Fibroblast of skin of scalp (primary cell): ENCODE measurements at places on chromosomes 12 and 14.

GRCh38 chr12:53279888-53280498 is 11.9 kb downstream of the ESPL1 start:
- DNase-seq, result no peak

DNA sequence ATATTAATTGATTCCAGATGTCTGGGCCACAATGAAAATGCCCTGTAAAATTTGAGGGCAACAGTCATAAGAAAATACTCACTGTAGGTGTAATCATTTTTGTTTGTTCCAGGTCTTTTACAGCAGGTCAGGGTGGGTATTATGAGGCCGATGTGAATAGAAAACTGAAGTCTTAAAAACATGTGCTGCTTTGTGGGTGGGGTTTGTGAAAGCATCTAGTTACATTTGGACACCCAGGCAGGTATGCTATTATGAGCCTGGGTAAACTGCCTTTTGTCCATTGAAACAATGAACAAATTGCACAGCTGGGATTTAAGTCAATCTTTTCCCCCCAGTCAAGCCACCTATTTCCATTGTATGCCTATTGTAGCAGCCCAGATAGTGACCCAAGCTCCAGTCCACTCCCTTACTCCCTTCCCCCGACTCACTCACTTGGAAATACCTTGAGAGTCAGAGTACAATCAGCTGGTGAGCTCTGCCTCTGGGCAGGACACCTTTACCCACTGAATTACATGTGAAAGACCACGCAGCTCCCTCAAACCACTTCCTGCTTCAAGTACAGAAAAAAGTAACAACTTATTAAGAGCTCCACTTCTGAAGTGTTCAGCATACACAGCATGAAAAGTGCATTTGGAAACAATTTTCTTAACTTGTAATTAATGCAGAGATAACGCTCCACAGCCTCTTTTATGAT is 1.8 kb downstream of the IGF1 start:
- no peak for DNase-seq

DNA sequence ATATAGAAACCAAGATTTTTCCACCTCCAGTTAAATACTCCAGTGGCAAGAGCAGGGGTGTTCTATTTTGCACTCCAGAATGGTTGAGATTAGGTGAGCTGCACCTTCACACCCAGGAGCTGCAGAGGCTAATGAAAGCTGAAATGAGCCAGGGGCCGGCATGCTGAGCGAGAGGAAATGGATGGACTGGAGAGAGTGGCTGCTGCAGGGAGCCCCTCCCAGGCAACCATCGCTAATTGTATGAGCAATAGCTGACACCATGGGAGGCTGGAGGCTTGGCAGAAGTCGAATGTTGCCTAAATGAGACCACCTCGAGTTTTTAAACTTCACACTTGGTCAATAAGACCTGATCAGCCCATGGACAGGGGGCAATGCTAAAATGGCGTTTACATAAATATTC is 301.8 kb upstream of the TMPO start:
- DNase-seq, result no peak

DNA sequence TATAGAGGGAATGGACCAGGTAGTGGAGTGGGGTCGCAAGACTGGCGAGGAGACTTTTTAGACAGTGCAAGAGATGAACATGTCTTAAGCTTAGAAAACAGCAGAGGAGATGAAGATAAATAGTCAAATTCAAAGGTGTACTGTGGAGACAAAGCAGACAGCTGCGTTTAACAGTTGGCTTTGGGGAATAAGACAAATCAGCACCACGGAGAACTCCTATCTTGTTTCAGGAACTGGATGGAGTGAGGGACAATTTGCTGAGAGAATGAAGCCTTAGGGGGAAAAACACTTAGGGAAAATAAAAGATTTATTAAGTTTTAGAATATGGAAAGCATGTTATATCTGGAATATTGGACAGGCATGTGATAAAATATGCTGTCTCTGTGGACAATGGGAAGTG is 458.8 kb downstream of the GLT1D1 start:
- DNase-seq, result no peak

DNA sequence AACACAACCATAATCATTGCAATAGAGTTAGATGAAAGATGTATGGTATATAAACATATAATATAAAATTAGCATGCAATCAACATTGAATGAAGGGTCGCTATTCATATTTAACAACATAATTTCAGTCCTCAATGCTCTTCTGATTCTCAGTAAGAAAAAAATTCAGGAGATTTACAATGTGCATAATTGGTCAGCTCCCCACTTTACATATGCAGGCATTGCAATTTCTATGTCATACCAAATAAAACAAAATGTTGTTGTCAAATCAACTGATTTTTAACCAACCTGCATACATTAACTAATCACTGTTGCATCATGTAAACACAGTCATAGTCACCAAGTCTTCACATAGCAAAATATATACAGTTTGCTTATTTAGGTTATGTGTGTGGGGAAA is 5.2 kb upstream of the SLCO1A2 start:
- DNase-seq, result no peak

DNA sequence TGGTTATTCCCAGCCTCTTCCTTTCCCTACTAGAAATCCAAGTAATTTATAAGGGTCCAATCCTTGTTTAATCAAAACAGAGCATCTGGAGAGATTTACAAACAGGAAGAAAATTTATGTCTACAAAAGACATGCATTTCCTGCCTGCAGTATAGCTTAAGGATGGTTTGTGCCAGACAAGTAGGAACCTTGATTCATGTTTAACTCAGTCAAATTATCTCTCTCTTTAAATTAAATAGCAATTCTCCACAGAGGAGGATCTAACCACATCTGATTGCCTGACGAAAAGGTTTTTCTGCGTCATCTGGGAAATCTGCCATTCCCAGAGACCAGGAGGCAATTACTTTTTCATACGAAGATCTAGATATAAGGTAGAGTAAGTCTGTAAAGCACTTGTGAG is 105.2 kb downstream of the ZFC3H1 start:
- no peak for DNase-seq

DNA sequence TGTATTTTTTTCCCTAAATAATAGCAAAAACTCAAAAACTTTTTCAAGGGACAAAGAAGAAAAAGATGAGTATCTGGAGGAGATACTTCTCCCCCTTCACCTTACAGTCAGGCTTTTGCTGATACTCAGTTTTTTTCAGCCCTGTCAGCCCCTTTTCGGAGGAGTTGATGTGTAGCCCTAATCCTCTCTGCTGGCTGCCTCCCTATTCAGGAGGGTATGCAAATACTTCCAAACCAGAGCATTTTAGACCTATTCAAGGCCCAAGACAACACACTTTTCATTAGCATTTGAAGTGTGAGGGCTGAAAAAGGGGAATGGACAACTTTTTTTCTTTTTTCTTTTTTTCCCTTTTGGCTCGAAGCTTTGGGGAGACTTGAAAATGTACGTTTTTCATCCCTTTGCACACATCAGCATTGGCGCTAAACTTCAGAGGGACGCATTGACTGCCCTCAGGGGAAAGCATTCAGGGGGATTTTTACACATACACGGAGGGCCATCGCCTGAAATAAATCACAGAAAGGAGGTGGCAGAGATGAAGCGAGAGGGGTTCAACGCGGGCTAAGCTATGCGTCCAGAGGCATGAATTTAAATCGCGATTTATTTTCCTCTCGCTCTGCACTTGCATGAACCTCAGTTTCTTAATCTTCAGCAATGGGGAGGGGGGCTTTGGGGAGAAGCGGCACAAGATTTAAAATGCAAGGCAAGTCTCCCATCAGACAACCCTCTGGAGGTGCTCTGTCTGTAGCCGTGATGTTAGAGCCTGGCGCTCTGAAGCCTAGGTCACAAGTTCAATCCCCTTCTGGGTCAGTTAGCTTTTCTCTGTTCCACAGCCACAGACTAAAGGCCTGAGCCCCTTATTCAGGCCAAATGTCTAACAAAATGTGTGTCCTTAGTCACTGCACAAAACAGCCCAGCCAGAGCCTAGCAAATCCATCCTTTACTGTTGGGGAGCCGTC is 86.3 kb downstream of the ASCL1 start:
- DNase-seq, result no peak

DNA sequence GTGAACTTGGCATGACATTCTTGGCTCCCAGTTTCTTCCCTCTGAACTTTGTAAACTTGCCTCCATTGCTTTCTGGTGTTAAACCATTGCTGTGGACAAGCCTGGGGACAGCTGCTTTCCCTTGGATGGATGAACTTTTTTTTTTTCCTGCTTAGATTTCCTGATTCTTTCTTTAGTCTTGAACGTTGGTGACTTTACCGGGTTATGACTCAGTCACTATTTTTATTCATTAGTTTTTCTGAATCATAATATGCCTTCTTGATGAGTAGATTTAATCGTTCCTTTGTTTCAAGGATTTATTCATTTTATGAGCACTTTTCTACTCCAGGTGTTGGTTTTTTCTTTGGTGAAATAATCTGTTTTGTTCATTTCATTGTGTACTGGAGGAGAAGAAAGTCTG is 155.0 kb upstream of the RTL1 start:
- DNase-seq, result no peak

DNA sequence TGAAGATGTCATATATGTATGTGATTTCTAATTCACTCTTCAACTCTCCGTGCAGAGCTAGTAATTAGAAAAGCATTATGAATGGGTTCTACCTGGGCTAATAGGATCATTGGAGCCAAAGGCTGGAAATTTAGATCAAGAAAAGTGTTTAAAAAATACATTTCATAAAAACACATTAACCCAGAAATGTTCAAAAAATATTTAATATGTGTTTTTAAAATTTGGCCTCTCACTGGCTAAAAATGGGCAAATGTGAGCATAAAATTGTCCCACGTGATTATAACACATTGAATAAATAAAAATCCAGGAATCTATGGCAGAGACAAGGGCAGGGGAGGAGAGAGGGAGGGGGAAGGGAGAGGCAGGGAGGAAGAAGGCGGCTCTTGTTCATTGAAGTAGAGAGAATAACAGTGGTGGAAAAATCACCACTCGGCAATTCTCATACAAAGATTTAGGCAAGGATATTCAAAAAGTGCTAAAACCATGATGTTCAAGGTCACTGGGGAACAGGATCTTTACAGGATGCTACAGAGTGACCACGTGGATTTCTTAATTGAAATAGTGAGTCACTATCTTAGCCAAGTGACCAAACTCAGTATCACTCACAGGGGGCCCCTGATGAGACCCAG is 38.8 kb downstream of the FBXO21 start:
- DNase-seq, result peak; percentile 8

DNA sequence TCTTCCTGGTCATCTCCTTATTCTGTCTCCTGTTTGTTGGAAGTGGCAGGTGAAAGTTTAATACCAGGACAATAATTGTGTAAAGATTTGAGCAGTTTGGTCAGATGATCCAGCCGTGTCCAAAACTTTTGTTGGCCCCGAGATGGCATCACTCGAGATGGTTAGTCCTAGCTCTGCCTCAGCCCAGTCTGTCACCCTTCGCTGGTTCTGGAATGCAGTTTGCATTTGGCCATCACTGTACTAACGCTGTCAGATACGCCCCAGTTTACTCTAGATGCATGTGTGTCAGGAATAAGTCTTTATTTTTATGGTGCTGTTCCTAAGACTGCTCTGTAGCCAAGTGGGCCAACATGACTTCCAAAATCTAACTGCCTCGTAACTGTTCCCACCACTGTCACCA is 79.6 kb downstream of the MOK start:
- DNase-seq, result no peak
